Globus pallidus (tissue), 1 donor: ENCODE measurements at places on chromosomes 11 and 22.

DNA sequence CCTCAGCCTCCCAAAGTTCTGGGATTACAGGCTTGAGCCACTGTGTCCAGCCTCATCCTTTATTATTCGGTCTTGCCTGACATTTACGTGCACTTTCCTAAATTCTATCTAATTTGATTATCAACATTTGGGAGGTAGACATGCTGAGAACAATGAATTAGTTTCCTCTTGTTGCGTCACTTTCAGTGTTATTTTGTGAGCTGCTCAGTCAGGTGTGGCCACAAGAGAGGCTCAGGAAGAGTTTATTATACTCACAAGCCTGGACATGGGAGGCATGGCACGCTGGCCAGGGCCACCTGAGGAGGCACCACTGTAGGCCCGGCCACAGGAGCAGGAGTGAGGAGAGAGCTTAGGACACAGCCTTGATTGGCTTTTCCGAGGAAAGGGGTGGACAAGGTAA is 59.7 kb upstream of the RBFOX2 start:
- no peak for DNase-seq

- DNase-seq: no peak
Measured at GRCh38 chr11:103953797-103954486, 82.5 kb upstream of the DDI1 start.

GRCh38 chr22:39496131-39496838 is 5.8 kb upstream of the MIEF1 start:
- peak; percentile 90 for DNase-seq

DNA sequence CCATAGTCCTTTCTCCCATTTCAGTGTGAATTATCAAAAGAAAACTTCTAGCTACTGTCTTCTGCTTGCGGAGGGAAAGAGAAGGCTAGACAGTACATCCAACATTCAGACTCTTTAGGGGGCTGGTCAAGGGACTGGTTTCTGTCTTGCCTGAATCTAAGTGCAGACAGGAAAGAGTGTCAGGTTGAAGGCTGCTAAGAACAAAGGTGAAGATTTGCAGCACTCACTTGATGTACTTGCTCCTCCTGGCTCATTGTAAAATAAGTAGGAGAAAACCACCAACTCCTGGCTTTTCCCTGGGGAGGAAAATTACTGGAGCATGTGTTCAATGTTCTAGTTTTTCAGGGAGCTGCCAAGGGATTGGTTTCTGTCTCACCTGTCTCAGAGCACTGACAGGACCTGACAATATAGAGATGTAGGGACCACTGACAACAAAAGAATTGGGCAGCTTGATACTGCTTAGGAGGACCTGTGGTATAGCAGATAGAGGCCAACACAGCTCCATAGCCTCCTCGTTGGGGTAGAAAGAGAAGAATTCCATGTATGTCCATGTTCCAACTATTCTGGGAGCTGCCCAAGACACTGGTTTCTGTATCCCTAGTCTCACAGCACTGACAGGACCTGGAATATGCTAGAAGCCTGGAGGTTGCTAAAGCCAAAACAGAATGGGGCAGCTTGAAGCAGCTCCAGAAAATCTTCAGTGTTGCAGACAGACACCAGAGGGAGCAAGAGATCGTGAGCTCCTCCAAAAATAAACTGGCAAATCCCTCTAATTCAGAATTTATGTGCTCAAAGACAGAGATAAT is 39.7 kb upstream of the MMP12 start:
- DNase-seq: no peak

- DNase-seq: no peak
Measured at GRCh38 chr11:112632866-112633505, 328.2 kb upstream of the NCAM1 start.

DNA sequence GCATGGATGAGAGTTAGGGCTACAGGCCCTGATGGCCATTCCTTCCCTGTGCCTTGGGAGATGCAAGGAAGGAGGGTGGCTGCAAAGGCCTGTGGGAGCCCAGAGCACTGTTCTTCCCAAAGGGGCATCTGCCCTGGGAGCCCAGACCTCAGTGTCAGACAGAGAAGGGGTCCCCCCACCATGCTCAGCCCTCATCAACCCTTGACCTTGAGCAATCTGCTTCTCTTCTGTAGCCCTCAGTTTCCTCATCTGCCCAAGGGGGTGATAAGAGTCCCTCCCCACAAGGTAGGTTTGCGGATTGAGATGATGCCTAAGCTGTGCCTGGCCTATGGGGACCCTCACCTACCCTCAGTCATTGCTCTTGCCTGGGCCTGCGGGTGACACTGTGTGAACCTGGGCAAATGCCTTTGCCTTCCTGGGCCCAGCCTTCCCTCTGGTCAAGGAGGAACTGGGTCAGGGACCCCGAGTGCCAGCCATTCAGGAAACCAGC is 47.5 kb downstream of the IGLL5 start:
- DNase-seq: no peak

- no peak for DNase-seq
Measured at GRCh38 chr22:18119409-18120110, 9.0 kb downstream of the TUBA8 start.

DNA sequence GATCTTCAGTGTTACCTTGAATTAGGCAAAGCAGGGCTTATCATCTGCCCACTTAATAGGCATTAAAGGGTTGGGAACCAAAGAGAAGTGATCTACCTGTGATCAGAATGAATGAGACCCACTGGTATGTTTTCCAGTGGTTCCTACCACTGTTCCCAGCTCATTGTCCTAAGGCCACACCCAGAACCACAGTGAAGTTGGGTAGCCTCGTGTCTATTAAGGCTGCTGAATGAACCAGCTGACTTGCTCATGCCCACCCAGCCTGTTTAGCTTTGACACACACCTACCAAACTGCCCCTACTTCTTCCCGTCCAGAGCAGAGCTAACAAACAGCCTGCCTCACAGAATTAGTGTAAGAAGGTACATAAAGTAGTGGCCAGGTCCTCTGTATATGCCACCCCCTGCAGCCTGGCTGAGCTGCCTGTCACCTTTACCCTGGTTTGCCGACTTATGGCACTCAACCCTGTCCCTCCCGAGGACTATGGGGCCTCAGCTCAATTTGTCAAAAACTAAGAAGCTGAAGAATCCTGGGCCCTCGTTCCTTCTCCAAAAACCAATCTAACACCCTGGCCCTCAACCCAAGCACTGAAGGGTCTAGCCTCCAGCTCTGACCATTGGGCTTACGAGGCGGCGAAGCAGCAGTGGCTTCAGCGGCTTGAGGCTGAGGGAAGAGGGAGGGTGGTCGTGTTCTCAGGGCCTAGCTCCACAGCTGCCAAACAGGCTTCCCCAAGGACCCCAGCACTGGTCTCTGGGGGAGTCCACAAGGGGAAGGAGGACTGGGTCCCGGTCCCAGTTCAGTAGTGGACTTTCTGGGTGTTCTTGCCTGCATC is 9.8 kb downstream of the UCP2 start:
- DNase-seq: no peak

DNA sequence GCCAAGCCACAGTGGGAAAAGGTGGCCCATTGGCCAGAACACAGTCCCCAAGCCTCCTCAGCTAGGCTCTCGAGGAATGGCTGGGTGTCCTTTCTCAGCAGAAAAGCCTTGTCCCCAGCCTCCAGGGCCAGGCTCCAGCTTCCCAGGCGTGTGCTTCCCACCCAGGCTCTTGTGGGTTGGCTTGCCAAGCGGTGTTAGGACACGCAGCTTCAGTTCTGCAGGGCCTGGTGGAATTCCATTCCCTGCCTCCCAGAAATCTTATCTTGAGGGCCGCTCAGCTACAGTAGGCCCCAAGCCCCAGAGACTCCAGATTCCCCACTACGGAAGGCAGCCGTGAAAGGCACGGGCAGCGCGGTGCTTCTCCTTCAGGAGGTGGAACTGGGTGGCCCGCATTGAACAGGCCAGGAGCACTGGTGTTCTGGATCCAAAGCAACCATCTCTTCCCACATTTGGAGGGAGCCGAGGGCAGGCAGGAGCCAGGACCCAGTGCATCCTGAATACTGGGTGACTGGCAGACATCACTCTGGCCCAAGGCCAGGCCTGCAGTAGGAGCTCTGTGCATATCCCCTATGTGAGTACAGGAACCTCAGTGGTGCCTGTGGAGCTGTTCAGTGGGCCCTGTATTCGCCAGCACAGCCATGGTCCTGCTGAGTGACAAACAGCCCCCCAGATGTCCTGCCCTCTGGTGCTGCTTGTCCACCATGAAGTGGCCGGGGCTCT is 16.7 kb upstream of the KCNQ1OT1 start:
- no peak for DNase-seq

DNA sequence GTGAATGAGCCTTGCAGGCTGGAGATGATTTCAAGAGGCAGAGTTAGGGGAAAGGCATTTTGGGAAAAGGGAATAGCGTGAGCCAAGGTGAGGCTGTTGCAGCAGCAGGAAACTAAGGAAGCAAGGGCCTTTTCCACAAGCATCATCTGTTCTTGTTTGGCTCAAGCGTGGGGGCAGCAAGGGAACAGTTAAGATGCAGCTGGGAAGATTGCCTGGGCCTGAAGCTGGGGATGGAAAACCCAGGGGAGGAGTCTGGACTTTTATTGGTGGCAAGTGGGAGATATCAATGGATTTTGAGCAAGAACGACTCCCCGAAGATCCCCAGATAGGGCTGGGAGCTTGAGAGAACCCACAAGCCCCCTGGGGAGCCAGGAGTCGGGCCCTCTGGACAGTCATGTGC is 27.3 kb upstream of the PICK1 start:
- peak; percentile 58 for DNase-seq

DNA sequence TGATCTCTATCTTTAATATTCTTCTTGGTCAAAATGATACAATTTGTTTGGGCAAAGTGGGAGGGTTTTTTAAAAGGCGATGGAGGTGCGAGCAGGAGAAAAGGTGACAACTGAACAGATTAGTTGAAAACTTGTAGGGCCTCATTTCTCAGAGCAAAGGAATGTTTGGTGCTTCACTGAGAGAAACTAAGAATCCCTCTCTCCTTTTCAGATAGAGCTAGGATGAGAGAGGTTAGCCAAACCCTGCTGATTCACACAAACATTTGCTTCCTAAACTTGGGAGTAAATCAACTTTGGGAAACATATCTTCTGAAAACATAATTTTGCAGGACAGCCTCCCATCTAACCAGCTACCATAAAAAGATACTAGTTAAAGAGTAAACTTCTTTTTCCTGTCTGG is 57.0 kb downstream of the PHF21A start:
- no peak for DNase-seq

- no peak for DNase-seq
Measured at GRCh38 chr11:63015521-63016215, at the start of gene SLC22A8. TSS of gene SLC22A8 (minus strand) at chr11:63015841. CDS start at chr11:63014958, 883 bp downstream.

GRCh38 chr11:34948696-34949095 is 32.3 kb downstream of the PDHX start:
- no peak for DNase-seq

- DNase-seq: no peak
Measured at GRCh38 chr11:35029979-35030682, 108.8 kb upstream of the CD44 start.

GRCh38 chr11:27612932-27613880 is 87.0 kb downstream of the BDNF start:
- no peak for DNase-seq

- DNase-seq: no peak
Measured at GRCh38 chr11:115357066-115357465, 147.1 kb downstream of the CADM1 start.

GRCh38 chr11:44833877-44834452 is 107.2 kb downstream of the TSPAN18 start:
- peak; percentile 3 for DNase-seq

DNA sequence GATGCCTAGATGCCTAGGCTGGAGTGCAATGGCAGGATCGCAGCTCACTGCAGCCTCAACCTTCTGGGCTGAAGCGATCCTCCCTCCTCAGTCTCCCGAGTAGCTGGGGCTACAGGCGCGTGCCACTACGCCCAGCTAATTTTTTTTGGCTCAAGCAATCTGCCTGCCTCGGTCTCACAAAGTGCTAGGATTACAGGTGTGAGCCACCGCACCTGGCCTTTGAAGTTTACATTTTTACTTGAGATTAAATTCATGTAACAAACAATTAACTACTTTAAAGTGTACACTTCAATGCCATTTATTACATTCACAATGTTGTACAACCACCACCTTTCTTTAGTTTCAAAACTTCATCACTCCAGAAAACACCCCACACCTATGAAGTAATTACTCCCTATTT is 3.5 kb upstream of the FOSL1 start:
- no peak for DNase-seq

DNA sequence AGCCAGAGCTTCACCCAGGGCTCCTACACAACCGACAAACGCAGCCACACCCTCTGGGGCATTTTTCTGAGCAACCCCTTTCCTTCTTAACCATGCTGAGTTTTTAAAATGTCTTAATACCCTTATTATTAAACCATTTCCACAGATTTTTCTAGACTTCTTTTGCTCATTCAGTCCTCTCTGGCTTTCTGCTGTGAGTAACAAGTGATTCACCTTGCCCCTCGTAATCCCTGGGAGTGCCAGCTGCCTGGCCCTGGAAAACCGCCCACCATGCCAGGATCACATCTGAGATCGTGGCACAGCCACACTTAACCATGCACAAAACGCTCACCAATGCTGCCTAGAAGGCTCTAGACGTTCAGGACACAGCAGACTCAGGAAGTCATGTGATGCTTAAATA is 25.4 kb downstream of the YPEL1 start:
- DNase-seq: no peak

DNA sequence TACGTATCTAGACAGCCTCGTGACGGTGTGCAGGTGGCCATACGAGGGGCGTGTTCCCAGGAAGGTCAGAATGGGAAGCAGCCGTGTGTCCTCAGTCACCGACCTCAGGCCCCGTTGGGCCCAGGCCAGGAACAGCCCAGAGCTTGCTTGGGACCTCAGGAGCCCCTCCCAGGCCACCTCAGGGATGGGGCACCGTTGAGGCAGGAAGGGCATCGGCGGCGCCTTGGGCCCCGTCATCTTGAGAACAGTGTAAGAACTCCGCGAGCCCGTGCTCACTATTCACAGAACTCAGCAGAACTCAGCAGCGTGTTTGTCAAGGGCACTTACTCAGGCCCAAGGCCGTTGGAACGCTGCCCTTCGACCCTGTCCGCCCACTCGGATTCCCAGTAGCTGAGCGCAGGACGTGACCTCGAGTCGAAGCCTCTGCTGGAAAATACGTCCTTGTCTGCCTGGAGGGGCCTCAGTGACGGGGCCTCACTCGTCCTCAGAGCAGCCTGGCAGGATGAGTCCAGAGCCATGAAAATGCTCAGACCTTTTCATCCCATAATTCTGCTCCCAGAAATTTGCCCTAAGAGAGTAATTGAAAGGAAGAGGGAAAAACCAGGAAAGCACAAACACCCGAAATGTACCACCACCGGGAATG is 1134.8 kb downstream of the BRD1 start:
- DNase-seq: no peak

DNA sequence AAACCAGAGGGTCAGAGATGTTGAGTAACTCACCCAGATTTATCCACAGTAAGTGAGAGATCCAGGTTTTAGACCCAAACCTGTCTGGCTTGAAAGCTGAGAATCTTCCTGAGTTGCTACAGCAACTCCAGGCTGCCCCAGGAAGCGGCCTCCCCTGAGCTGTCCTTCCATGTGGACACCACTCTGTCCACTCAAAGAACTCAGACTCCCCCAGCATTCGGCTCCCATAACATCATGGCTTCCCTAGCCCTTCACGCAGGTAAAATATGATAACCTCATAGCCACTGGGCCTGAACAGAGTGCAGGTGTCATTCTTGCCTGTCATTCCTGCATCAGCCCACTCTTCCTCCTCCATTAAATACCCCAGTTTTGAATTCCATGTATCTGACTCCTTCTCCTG is 657.8 kb downstream of the TBC1D22A start:
- no peak for DNase-seq
